ENCODE measurements at places on chromosomes 7 and 10.

GRCh38 chr10:126191192-126191591 lies 197.1 kb downstream of the ADAM12 start:
- DNase-seq: no peak

- no peak for DNase-seq
Measured at GRCh38 chr7:95922191-95922590, 149.8 kb downstream of the DYNC1I1 start.

DNA sequence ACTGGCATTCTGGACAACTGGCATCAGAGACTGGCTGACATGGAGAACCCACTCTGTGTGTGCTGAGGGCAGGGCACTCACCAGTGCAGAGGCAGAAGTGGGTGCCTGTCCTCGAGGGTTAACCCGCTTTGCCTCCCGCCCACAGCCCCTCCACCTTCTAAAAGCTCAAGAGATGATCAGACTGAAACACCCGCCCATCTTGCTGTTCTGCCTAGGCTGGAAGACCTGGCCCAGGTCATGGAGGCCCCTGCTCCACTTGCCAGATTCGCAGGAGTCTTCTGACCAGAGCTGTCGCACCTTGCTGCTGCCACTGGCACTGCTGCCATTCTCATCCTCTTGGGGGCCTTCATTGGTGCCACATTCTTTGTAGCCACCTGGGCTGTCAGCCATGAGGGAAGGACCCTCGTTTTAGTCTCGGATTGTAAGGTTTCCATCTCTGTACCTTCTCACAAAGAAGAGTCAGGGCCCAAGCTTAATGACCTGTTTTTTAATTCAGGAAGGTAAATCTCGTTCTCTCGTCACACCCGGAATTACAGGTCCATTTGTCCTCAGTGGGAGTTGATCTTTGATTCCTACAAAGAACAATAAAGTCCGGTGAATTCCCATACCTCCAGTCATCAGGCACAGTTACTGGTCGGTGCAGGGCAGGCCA lies 1.9 kb downstream of the CYREN start:
- DNase-seq: no peak

GRCh38 chr10:124134251-124134893 lies 41.0 kb upstream of the CHST15 start:
- no peak for DNase-seq

- DNase-seq: no peak
Measured at GRCh38 chr7:157596881-157597280, 260.1 kb downstream of the DNAJB6 start.

DNA sequence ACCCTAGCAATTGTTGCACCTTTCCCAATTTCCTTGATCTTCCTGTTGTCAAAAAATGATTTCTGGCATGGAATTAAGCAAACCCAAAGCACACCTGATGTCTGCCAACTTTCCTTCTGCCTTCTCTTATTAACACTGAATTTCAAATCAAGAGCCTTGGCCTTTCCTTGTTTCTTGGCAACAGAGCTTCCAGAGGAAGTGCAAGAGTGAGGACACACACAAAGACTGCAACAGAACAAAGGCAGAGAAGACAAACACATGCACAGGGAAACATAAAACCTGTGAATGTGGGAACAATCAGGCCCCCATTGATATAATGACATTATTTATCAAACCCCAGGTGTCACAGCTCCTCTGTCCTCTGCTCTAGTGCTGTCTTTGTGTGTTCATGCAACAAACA lies 73.0 kb upstream of the IL6 start:
- no peak for DNase-seq

- peak; percentile 80 for DNase-seq
Measured at GRCh38 chr10:17200912-17201793, at the start of gene TRDMT1. TSS of gene TRDMT1 (minus strand) at chr10:17201672. CDS start at chr10:17201634, 38 bp downstream.

DNA sequence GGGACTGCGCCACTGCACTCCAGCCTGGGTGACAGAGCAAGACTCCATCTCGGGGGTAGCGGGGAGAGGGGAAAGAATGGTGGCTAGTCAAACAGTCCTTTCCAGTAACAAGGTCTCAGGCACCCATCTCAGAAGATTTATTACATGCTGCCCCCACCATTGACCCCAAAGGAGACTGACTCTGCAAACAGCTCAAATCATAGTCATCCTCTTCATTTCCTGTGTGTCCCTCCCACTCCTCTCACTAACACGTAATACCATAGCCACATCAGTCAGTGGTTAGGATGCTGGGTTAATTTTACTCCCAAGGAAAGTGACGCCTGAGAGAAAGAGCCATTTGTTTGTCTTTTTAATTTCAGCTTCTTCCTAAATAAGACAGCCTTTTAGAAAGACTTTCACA lies 56.6 kb upstream of the BET1 start:
- no peak for DNase-seq

- DNase-seq: no peak
Measured at GRCh38 chr7:92567460-92567859, 22.7 kb downstream of the FAM133B start.

- DNase-seq: no peak
Measured at GRCh38 chr7:80724249-80724871, 85.9 kb downstream of the CD36 start.

DNA sequence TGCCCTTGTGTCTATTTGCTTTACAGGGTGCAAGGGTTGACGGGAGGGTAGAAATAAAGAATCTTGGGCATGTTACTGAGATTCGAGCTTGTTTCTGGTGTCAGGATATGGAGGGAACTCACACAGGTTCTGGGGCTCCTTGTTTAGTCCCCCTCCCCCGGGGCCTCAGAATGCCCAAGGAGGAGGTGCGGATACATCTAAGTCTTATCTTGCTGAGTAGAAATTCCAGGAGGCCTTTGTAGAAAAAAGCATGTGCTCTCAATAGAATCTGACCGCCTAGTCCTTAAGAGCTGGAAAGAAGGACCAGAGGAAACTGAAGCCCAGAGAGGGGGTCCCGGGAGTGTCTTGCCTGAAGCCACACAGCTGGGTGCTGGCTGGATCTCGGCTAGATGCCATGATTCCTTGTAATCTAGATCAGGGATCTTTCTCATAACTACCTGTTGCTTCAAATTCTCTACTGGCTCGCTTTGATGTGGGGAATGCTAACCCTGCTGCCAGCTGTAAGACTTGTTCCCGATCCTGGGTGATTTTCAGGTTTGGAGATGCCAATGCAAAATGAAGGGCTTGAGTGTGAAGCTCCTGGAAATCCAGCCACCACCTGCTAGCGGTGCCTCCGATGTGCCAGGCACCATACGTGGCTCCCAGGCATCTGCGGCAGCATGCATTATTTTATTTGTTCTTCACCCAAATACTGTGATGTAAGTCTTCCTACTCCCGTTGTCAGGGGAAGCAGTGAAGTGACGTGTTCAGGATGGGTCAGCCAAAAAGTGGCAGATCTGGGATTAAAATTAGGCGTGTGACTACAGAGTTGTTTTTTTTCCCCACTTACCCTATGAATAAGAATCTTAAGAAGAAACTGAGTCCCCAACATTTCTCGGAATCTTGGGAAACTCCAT lies 226.0 kb downstream of the TCF7L2 start:
- no peak for DNase-seq

DNA sequence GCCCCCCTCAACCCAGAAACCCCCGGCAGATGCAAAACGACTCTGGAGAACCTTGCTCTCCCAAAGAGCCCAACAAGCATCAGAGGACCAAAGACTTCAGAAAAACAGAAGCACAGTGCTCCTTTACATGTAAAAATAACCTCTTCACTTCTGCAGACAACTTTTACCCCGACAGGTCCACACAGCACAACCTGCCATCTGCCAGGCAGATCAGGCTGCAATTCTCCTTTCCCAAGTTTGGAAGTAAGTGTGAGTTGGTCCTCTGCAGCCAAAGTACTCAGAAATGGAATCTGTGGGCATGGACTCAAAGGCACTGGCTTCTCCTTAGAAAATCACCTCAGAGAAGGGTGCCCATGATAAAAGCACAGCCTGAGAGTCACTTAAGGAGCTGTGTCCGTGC lies 26.0 kb downstream of the DOCK4 start:
- DNase-seq: no peak

- no peak for DNase-seq
Measured at GRCh38 chr7:81705206-81705605, 64.6 kb downstream of the HGF start.

DNA sequence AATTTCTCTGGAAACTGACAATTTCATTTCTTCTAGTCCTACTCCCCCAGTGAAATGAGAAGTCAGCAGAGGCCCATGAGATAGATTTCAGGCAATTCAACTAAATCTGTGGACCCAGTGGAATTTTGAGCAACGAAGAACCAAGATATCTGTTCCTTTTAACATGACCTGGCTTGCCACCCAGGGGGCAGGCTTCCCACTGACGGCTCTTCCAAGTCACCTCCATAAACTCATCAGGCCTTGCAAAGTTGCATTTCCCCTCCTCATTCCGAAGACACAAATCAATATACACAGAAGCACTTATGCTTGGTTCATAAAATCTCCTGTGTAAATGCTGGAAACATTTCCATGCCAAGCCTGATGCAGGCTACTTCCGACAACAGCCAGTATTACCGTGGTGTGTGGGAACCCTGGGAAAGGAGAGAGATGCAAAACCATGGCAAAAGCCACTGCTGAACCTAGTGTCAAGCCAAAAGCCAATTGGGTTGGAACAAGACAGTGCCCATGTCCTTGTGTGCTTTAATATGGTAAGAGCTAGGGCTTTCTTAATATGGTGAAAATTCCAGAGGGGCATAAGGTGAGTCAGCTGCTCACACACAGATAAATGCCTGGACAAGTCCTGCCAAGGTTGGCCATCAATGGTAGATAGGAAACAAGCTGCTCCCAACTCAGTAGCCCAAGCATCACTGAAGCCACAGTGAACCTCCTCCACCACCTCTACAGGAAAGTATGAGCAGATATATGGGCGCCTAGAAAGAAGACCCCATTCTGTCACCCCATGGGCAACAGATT lies 1.6 kb downstream of the FRMD4A start:
- DNase-seq: no peak

GRCh38 chr7:44789990-44790389 lies 6.5 kb upstream of the PPIA start:
- DNase-seq: no peak

GRCh38 chr10:103812004-103812403 lies 43.4 kb downstream of the SH3PXD2A start:
- DNase-seq: no peak

DNA sequence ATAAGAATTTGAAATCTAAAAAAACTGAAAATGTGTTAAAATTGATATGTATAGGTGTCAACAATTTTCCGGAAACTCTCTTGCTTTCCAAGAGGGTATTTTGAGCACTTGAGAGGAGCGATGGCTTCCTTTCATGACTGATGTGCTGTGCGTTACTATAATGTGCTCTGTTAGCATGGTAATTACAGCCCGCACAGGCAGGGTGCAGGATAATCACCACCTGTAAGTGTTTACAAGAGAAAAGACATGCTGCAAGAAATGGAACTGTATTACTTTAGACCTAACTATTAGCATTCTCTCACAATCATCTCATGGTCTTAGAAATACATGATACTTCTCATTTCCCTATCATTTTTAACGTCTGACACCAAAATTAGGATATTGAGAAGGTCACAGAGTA lies 92.4 kb upstream of the ADARB2 start:
- no peak for DNase-seq

DNA sequence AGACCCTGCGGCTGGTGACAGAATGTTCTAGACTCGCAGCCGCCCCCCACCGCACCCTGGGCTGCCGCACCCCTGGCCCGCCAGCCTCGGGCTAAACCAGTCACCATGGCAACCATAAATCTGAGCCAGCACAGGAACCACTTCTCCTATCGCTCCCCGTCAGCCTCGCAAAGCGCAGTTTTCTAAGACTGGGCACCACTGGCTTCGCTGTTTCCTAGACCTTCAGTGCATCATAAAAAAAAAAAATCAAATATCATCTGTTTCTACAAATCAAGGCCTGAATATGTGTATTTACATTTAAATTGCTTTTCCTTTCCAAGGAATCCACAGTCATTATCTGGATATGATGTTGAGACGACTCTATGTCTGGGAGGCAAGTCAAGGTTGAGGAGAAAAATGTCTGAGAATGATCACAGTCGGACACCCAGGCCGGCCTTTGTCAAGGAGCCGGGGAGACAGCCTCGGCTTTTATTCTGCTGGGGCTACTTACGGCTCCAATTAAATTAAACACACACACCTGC lies 99.9 kb downstream of the PTPRN2 start:
- no peak for DNase-seq

DNA sequence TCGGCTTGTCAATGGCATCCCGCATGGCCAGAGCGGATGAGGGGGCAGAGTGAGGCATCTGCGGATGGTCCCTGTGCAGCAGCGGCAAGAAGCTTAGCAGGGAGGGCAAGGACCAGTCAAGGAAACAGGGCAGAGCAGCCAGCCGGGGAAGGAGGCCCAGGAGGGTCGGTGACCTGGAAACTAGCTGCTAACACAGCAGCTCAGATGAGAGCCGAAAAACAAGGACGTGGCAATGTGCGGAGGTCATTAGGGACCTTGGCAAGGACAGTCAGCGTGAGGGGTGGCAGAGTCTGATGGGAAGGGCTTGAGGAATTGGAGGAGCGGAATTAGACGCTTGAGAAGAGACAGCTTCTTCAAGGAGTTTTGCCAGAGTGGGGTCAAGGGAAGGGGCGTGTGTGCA lies 20.1 kb upstream of the SH2B2 start:
- no peak for DNase-seq

DNA sequence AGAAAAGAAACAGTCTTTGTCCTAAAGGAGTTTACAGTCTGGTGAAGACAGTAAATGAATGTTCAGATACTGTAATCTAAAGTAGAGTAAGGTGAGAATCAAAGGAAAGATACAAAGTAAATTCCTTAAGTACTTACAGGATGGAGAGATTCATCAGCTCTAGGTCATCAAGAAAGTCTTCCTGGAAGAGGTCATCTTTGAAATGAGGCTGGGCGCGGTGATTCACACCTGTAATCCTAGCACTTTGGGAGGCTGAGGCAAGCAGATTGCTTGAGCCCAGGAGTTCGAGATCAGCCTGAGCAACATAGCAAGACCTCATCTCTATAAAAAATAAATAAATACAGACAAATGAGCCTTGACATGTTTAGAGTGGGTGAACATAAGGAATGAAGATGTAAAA lies 18.3 kb downstream of the FHIP2A start:
- DNase-seq: no peak

DNA sequence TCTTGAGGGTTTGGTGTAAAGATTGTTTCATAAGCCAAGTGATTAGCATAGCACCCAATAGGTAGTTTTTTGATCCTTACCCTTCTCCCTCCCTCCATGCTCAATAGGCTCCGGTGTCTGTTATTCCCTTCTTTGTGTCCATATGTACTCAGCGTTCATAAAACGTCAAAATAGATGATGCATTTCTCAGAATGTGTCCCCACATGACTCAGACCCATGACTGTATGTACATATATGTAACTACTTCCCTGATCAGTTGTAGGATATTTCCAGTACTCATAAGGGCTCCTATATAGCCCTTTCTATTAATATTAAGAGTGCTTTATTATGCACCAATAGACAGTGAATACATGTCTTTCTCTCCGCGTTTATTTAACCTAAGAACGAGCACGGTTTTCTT lies 466.9 kb downstream of the KIF20B start:
- DNase-seq: no peak

DNA sequence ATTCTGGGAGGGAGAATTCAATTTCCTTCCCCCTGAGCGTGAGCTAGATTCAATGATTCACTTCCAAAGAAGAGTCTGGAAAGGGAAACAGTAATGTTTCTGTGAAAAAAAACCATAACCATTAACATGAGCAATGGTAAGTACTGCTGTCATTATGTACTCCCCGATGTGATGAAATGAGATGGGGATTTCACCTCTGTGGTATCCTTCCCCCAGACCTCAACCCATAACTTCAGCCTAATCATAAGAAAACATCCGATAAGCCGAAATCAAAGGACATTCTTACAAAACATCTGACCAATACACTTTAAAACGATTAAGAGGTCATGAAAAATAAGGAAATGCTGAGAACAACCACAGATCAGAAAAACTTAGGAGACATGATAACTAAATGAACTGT lies 27.2 kb downstream of the EZH2 start:
- DNase-seq: no peak

Data from stimulated activated CD4-positive, alpha-beta T cell treated with anti-CD3 and anti-CD28 coated beads, Interleukin-2, amount 100 ng/mL, for 24 hours (primary cell).